ENCODE measurements at places on chromosomes 3 and 15.

DNA sequence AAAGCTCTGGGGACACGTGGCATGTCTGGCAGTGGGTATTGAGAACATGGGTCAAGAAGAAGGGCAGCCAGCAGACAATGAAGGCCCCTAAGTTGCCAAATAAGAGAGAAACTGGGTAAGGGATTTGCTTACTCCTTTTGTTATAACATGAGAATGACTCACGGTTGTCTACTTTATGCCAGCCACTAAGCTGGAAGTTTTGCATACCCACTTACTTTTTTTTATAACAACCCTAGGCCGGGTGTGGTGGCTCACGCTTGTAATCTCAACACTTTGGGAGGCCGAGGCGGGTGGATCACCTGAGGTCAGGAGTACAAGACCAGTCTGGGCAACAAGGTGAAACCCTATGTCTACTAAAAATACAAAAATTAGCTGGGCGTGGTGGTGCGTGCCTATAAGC lies 50.0 kb downstream of the DRD3 start:
- no peak for DNase-seq

DNA sequence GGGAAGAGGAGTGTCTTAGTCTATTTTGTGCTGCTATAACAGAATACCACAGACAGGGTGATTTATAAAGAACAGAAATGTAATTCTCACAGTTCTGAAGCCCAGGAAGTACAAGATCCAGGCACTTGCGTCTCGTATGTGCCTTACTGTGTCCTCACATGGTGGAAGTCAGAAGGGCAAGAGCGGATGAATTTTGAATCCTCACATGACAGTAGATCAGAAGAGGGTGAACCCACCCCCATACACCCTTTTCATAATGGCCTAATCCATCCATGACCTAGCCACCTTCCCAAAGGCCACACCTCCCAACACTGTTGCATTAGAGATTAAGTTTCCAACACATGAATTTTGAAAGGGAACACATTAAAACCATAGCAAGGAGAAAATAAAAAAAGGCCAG lies 18.7 kb upstream of the ANXA2 start:
- no peak for DNase-seq

- no peak for DNase-seq
Observed at GRCh38 chr3:100500320-100500880, 8.0 kb downstream of the TMEM45A start.

GRCh38 chr3:189172668-189173419 lies 1.1 kb downstream of the TPRG1 start:
- no peak for DNase-seq

DNA sequence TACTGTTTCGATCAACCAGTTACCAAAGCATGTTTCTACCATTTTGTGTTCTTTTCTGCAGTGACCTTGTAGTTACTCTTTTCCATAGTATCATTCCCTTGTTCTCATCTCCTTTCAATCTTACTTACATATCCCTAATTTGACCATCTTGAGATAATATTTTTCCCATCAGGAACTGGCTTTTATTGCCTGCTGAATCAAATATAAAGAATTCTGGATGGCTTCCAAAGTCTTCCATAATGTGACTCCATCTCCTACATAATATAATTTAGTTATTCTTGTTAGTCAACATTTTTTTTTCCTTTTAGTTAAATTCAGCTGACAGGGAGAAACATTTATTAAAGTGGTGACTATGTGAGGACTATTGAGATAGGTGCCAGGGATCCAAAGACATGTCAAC lies 7.0 kb downstream of the USP8 start:
- no peak for DNase-seq

DNA sequence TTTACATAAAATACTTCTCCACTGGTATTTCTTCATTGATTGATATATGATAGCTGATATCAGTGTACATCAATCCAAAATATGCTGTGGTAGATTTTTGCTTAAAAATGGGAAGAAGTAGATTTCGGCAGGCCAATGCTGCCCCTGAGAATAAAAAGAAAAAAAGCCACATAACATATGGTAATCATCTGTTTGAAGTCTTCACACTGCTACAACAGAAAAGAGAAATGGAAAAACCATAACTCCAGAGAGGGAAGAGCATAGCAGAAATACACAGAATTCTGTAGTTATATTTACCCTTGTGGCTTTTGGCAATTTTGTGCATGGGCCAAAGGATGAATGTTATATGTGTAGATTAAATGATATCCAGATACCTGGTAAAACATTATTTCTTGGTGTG lies 143.1 kb upstream of the KCNMB2 start:
- no peak for DNase-seq

DNA sequence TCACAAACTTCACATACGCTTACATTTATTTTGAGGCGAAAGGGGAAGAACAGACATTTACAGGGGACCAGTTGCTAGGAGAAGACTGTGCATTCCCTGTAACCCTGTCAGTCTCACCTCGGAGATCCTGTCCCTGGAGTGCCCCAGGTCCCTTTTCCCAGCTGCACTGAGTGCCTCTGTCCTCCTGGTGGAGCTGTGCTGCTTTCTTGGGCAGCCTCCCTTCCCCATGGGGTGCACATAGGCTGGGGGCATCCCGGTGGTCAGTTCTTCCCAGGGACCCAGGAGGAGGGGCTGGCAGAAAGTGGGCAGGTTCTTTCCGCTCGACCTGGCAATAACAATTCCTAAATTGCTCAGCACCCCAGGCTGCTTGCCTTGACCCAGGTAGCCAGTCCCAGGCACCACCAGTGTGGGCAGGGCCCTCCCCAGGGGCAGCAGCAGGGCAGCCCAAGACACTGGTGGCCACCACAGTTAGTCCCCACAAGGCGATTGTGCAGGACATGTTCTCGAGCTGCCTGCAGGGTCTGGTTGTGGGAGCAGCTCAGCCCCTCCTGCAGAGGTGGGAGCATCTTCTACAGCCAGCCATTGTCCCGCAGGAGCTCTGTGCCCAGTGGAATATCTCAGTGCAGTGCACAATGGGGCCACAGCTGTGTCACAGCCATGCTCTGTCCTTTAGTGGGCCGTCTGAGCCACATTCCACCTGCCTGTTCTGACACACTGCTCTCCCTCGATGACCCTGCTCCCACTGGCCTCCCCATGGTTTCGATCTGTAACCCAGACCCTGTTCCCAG lies 36.3 kb downstream of the APBA2 start:
- no peak for DNase-seq

GRCh38 chr15:38878926-38879325 lies 314.3 kb upstream of the RASGRP1 start:
- DNase-seq: no peak

DNA sequence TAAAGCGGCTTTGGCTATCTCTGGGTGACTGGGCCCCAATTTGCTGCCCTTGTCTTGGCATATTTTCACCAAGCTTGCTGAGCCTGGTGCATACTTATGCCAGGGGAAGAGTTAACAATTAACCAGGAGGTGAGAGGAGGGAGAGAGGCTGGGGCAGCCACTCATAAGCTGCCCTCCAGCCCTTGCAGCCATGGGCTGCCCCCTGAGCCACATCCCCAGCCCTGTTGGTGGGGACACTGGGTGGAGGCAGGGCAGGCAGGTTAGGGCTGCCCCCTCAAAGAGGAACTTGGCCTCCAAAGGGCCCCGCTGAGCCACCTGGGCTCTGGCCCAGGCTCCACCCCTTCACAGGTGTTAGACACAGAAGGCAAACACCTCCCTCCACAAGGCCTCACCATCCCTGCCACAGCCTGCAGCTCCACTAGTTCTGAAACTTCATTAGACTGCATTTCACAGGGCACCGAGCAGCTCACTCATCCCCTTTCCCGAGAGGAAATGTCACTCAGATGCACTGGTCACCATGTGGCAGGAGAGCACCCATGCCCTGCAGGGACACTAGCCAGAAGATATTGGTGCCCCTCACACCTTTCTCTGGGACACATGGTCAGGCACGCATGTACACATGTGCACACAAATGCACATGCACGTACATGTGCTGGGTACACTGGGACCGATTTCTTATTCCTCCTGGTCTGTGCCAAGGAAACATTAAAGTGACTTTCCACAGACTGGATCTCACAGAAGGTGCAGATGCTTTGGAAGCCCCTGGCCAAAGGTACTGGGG lies 20.2 kb downstream of the AMOTL2 start:
- no peak for DNase-seq

DNA sequence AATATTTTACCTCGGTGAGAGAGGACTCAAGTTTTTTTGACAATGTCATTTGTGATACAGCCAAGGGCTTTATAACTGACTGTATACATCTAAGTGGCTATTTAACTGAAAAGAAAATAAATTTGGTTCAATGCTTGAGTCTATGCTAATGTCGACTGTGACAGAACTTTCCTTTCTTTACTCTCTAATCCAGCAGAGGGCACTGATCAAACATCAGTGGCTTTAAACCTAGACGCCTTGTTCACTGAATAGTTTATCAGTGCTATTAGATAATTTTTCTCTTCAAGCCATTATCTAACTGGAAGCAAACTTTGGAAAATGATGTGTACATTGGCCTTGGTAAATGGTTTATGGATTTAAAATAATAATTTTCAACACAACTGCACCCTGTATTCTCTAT lies 285.1 kb downstream of the CHL1 start:
- DNase-seq: no peak

GRCh38 chr3:45178183-45179023 lies 32.2 kb upstream of the CDCP1 start:
- DNase-seq: no peak

DNA sequence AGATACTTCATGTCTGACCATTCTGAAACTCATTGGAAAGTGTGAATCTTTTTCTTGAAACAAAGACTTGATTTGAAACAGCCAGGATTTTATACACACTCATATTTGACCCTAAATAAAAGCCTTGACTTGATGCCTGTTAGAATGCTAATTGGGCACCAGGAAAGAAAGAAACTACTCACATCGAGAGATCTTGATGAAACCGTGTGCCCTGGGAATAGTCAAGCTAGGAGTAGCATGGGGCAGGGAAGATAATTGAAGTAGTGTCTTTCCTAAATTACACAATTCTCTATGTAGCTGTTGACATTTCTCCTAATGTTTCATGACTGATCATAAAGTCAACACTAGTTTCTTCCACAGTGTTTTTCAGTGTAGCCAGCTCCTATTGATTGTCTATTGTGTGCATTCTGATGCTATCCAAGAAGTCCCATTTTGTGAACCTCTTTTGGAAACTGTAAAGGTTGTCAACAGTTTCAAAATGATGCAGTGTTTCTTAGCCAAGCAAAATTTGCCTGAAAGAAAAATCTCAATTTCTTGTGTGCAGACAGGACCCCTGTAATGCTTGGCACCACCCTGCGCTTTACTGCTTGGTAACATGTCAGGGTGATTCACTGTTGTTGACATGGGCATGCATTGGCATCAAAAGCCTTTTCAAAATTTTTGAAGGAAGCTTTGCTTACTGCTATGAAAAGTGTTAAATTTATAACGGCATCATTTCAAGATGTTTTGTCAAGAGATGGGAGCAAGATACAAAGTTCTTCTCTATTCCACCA lies 52.5 kb upstream of the OTOL1 start:
- no peak for DNase-seq

DNA sequence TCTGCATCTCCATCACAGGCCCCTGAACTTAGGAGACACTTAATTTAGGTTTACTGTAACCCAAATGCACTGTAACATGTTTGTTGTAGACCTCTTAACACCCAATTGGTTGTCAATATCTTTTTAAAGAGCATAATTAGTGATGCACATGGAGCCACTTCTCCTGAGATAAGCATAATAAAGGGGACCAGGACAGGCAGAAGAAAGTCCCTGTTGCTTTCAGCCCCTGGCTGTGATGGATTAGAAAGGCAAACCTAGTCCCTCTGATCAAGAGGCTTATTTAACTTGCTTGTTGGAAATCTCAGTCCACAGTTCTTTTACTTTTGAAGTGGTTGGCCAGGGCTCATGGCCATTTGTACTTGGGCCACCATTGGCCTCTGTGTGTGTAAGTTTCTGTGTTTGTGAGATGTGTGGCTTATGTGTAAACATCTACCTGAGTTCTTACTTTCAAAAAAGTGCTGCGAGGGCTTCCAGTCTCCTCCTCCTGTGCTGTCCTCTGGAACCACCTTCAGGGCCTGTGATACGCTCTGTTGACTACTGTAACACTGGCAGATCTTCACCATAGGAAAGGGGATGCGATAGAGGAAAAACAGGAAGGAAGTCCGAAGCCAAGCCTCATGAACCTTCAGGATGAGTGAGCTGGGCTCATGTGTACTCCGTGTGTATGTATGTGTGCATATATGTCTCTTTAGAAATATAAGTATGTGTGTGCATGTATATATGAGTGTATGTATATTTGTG lies 136.2 kb downstream of the EPHB1 start:
- DNase-seq: no peak

GRCh38 chr3:126179825-126180476 lies 435 bp downstream of the ALDH1L1 start:
- no peak for DNase-seq

GRCh38 chr3:141000027-141000663 lies 51.0 kb upstream of the SPSB4 start:
- peak; percentile 36 for DNase-seq

DNA sequence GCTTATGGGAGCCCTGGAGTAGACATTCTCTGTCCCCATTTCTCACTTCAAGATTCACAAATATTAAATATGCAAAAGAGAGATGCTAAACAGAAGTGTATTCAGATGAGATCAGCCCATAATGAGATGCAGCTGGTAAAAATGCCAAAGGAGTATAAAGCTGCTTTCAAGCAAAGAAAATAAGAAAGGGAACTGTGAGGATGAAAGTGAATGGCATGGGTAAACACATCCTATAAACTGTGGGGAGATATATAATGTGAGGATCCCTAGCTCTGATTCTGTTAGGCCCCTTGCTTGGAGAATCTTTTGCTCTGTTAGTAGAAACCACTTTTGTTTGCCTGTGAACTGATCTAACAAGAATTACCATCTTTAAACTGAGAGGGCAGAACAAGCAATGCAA lies 396.6 kb downstream of the SOX2 start:
- no peak for DNase-seq

DNA sequence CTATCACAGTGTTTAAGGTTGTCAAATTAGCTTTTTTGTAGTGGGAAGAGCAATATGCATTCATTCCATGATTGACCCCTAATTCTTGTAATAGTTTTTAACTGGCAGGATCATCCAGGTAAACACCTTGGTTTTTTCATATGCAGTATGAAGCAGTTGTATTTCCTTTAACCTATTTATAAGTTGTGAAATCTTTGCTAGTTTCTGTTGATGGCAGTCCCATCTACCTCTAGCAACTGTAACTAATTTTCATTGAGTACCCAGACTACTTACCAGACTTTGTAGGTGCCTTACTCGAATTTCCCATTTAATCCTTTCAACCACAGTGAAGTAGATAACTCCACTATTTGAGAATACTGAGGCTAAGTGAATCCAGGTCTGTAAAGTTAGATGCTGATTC lies 6.1 kb downstream of the FXR1 start:
- DNase-seq: no peak

DNA sequence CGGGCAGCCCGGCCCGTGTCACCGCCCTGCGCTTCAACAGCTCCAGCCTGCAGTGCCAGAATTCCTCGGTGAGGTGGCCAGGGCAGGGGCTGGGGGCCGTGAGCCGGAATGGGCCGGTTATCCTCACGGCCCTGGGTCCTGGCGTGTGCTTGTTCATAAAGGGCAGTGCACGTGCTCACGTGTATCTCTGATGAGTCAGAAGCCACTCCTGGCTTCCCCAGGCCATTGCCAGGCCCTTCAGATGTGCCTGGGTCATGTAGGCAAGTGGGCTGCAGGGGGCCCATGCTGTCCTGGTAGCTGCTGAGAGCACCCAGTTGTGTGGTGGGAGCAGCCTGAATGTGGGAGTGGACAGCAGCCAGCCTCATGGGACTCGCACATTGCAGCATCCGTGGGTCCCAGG lies 29.2 kb downstream of the PLXNA1 start:
- DNase-seq: no peak
